ENCODE measurements at places on chromosomes 12 and 14.

DNA sequence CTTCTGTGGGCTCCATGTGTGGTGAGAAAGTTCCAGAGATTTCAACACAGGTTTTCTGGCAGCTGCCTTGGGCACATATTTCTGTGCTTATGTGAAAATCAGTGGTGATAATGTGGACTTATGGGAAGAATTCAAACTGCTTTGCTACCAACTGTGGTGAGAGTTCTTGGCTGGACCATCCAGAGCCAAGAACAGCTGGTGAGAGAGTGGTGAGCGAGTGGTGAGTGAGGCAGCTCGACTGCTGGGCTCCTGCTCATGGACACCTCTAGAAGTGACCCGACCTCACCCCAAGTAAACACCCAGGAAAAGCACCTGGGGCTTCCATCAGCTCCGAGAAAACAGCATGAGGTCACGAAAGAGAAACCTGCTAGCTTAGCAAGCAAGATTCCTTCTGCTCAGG, 106.4 kb downstream of the PIWIL1 start:
- no peak for DNase-seq

DNA sequence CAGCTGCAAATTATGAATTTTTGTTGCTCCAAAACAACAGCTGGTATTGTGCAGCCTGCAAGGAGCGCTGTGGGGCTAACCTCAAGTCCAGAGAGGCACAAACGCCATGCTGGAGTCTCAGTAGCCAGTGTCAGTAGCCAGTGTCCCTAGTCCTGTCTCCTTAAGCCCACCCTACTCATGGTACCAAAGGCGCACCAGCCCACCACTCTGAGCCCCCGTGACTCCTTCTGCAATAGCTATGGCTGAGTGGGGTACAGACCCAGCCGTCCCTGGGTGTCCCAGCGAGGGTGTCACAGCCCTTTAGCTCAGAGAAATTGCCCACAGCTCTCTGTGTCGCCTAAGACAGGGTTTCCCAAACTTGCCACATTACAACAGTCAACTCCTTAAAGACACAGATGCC, 65.2 kb downstream of the ARL6IP4 start:
- DNase-seq: no peak

DNA sequence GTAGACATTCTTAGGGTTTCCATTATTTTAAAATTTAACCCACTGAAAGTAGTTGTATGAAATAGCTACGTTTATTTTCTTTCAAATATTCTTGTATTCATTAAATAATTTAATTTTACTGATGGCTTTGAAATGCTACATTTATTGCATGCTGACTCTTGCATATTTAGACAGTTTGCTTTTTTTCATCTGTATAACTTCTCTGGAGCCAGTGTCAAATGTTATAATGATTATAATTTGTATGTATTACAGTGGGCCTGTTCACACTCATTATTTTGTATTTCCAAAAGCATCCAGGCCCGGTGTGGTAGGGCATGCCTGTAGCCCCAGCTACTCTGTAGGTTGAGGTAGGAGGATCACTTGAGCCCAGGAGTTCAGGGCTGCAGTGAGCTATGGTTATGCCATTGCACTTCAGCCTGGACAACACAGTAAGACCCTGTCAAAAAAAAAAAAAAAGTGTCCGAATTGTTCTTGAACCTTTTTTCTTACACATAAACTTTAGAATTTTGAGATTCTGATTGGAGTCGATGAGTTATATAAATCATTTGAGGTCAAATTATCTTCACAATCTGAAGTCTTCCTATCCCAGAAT, 905 bp downstream of the ZNF84 start:
- no peak for DNase-seq

- DNase-seq: no peak
These were observed 16.2 kb downstream of the PRORP start for GRCh38 chr14:35138585-35138984.

Data from brain (organoid and tissue), 16 donors.